Neuronal stem cell (in vitro differentiated cells): ENCODE measurements at places on chromosomes 1 and 21.

- no peak for DNase-seq
These were observed 50.7 kb downstream of the TM2D1 start for GRCh38 chr1:61674221-61674620.

- DNase-seq = no peak
These were observed 80.9 kb downstream of the ATP1A1 start for GRCh38 chr1:116453906-116454305.

DNA sequence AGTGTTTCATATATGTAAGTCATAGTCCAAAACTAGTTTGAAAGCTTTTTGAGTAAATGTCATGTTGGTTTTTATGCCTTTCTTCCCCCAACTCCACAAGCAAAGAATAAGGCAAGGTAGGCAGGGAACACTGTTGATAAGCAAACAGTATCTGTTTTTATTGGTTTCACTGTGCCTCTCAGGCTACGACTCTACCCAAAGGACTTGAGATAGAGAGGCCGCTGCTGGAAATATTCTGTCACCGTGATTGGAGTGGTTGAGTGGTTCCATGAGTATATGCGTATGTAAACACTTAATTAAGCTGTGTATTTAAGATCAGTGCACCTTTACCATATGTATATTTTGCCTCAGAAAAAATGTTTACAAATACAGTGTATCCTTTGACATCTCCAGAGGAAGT is 138.1 kb upstream of the KIF26B start:
- DNase-seq = no peak

- DNase-seq = no peak
These were observed 1.6 kb downstream of the C1orf21 start for GRCh38 chr1:184388319-184388889.

GRCh38 chr1:165439330-165439729 is 5.6 kb downstream of the RXRG start:
- no peak for DNase-seq

GRCh38 chr1:151024540-151025146 is 11.7 kb upstream of the BNIPL start:
- peak; percentile 55 for DNase-seq

DNA sequence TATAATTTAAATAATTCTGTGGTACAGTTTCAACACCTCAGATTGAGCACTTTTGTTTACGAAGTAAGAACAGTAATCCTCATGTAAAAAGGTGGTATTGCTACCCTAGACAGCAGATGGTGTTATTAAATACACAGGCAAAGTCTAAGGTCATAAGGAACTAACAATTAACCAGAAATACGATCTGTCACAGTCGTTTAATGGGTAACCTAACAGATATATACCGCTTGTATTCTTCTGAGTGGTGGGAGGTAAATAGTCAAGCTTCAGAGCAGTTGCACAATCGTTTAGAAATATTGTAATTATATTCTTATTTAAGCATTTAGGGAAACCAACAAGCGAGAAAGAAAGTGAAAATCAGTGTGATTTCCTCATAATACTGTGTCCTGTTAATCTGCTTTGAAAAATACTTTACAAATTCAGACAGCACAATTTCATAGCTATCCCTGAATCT is 9.8 kb upstream of the IRF2BP2 start:
- DNase-seq = no peak

- DNase-seq = no peak
These were observed 33.9 kb downstream of the EIF2D start for GRCh38 chr1:206578068-206578977.

- no peak for DNase-seq
These were observed 25.2 kb upstream of the EPS8L3 start for GRCh38 chr1:109788695-109789521.

DNA sequence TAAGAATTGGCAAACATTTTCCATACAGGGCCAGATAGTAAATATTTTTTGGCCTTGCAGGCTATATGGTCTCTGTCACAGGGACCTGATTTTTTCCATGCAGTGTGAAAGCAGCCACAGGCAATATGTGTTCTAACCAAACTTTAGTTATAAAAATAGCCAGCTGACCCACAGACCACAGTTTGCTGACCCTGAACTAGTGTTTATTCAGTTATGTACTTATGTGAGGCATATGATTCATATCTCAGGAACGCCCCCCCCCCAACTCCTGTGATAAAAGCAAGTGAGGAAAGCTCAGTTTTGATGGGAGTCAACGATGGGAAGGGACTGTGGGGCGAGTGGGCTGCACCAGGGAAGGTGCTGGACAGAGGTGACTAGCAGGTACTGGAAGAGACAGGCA is 80.1 kb downstream of the HMGB4 start:
- DNase-seq = no peak

- no peak for DNase-seq
These were observed 13.8 kb downstream of the TP53BP2 start for GRCh38 chr1:223831755-223832636.

- DNase-seq = no peak
These were observed 192.7 kb upstream of the KIAA0040 start for GRCh38 chr1:175385316-175385715.

DNA sequence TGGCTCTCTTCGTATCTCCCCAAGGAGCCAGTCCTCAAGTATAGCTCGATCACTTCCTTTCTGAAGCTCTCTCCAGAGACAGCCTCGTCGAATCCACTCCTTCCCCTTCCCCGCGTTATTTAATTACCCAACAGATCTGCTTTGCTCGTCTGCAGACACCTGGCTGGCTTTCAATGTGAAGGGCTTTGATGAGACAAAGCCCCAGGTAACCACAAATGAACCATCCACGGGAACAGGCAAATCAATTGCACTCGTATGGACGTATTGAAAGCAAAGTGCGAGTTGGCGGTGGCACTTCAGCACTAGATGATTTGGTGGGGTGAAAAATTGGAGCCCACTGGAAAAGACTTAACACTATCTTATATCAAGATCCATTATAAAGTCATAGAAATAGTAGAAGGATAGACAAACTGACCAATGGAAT is 364 bp upstream of the BCAR3 start:
- no peak for DNase-seq

GRCh38 chr1:37473431-37474045 is 842 bp upstream of the ZC3H12A start:
- no peak for DNase-seq

GRCh38 chr1:231557411-231557810 is 28.9 kb downstream of the TSNAX start:
- DNase-seq = no peak

DNA sequence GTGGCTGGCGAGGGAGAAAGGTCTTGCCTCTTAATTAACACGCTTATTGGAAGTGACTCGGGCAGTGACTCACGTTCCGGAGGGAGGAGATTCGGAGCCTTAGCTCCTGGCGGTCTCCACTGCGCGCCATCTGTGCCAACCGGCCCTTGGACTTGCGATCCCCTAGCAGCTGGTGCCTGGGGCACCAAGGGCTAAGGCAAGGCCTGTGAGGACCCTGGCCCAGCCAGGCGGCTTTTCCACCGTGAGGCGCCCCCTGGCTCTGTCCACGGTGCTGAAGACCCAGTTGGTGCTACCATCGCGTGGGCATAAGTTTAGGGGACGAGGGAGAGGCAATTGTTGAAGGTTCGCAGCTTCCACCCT is 1.3 kb upstream of the SYT6 start:
- no peak for DNase-seq
